Renal pelvis (tissue), 12 donors: ENCODE measurements at places on chromosomes 5 and 9. TPM values are rescaled to one million over a fixed set of nuclear protein-coding genes. Genes with fewer than 3 reads are reported as not detected.

GRCh38 chr5:159262472-159262858 lies 625 bp upstream of the UBLCP1 start:
- peak; percentile 20 for DNase-seq

DNA sequence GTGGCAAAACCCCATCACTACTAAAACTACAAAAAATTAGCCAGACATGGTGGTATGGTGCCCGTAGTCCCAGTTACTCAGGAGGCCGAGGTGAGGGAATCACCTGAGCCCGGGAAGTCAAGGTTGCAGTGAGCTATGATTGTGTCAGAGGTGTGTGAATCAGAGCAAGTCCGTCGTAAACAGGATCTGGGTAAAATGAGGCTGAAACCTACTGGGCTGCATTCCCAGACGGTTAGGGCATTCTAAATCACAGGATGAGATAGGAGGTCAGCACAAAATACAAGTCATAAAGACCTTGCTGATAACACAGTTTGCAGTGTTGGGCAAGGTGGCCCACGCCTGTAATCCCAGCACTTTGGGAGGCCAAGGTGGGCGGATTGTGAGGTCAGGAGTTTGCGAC lies 1.9 kb upstream of the CLTB start:
- DNase-seq = no peak

- DNase-seq = no peak
These were observed 21.0 kb downstream of the PAEP start for GRCh38 chr9:135582541-135582940.

- no peak for DNase-seq
These were observed 11.8 kb downstream of the TMEM38B start for GRCh38 chr9:105706156-105706555.

JAKMIP2 gene
- 4.9 TPM for polyA plus RNA-seq
